ENCODE measurements at places on chromosomes 5 and 9.

DNA sequence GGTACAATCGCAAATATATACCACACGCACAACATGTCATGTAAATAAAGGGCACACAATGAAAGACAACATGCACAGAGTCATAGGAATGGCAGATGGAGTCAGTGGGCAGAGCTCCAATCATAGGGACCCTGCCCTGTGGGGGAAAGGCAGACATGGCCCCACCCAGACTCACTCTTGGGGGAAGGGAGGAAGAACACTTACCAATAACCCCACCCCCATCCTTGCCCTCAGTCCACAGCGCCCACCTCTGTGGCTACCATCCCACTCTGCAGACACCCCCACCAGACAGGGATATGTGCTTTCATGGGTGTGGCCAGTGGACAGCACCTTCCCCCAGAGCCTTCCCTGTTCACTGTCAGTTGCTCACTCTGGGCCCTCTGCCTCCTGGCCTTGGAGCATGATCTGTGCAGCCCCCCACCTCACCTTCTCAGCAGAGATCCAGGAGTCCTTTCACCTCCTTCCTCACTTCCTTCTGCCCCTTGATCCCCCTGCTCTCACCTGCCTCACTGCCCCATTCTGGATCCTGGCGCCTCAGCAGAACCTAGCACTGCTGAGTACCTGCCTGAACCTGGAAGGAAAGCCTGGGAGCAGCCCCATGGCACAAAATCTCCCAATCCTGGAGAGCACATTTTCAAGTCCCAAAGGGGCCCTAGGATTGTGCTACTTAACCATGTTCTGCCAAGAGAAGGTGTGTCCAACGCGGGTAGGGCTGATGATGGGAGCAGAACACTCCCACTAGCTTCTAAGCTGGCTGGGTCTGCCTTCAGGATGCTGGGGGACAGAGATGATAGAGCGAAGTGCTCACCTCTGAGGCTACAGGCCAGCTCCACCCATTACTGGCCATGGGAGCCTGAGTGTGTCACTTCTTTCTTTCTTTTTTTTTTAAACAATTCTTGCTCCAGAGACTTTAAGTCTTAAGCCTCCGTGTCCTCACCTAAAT, 1.5 kb upstream of the PHF19 start:
- DNase-seq = no peak

DNA sequence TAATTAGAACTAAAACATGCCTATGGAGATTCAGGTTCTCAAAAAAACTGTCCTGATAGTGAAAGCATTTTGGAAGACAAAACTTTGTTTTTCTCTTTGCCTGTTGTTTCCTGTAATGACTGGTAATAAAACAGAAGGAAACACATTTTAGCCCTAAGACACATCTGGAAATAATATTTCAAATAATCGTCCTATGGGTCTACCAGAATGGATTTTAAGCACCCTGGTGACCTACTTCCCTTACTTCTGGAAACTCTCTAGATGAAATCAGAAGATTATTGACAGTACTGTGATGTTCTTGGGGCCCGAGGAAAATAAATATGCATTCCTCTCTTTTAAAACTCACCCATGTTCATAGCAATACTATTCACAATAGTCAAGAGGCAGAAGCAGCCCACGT, 110.1 kb upstream of the TLE4 start:
- no peak for DNase-seq

DNA sequence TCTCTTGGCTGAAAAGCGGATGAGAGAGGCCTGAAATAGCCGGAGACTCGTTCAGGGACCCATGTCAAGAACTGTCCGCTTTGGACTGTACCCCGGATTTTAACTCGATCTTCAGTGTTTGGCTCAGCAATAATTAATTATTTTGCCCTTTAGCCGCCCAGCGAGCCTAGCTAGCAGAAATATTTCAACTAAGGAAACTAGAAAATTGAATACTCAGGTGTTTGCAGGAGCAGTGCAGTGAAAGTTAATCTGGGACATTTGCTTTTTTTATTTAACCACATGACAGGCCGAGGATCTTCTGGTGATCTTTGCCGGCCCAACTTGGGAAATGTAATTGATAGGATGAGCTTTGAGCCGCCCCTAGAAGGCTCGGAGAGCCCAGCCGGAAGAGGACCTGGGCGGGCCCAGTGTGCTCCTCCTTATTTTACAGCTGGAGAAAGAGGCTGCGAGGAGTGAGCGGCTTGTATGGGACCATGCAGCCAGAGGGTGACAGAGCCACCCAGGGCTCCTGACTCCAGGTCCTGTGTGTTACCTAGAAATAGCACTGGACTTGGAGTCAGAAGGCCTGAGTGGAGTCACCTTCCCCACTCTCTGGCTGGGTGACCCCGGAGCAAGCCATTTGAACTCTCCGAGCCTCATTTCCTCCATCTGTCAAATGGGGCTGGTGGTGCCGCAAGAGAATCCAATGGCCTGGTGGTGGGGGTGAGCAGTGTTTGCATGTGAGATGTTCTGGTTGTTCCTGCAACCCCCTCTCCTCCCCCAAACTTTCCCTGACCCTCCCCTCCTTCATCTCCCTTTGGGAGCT, 2.4 kb downstream of the PPARGC1B start:
- no peak for DNase-seq

- no peak for DNase-seq
Measured at GRCh38 chr5:132271251-132272246, 14.1 kb downstream of the PDLIM4 start.

DNA sequence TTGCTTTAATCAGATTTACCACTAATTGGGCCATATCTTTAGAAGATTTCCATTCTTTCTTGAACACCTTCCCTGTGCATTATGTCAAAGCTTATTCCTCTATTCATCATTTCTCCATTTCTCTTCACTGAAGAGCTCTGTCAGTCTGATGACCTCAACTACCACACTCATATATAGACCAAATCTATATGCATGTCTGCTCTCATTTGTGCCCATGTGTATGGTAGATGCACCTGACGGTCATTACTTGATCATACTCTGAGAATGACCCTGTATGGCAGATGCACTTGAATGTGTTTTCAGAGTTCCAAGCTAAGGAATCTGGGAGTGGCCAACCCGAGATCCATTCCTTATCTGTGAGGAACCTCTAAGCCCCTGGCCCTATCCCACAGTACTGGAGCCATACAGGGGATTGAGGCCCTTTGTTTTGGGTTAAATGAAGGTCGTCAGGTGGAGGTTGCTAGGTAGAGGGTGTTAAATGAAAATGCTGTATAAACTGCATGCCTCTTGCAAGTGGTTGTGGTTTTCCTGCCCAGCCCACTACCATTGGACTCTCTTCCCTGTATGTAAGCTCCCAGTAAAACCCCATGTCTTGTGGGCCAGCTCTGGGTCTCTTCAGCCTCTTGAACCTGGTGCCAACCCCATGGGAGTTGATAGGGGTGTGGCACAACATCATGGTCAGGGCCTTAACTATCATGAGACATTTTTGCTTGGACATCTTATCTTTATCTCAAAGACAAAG, 229.5 kb downstream of the KIAA0825 start:
- no peak for DNase-seq

DNA sequence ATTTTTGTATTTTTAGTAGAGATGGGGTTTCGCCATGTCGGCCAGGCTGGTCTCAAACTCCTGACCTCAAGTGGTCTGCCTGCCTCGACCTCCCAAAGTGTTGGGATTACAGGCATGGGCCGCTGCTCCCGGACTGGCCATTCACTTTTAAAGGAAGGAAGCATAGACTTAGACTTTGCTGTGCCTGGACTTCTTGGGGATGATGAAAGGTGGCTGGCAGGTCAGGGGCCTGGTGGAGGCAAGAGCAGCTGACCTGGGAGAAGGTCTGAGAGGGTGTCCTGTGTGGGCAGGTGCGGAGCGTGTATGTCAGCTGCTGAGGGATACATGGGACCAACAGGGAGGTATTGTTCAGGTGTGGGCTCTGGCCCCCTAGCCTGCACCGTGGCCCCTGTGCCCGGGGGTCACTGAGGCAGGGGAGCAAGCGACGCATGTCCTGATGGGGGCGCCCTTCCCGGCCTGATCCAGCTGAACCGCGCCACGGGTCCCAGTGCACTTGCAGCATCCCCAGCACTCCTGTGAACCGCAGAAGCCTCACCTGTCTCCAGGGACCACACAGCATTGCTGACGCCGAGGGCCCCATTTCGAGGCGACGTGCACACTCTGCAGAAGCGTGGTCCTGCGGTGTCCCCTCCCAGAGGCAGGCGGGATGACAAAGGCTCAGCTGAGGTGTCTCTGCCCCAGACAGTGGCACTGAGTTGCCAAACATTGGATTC, 23.1 kb downstream of the NDUFS6 start:
- DNase-seq = no peak
